ENCODE measurements at places on chromosomes 11 and 22.

DNA sequence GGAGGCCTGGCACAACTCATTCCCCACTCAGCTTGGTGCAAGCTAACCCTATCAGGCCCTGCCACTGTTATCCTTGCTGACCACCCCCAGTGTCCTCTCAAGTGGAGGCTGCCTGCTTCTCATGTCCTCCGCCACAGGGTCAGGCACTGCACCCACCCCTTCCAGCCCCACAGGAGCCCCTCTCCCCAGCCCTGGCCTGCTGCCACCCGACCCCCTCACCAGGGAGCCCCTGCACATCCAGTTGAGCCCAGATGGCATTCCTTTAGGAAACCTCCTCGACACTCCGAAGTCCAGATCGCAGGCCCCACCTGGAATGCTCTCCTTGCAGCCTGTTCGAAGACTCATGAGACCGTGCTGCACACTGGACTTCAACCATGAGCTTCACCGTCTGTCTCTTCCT, 28.0 kb upstream of the IL17RA start:
- DNase-seq: no peak

DNA sequence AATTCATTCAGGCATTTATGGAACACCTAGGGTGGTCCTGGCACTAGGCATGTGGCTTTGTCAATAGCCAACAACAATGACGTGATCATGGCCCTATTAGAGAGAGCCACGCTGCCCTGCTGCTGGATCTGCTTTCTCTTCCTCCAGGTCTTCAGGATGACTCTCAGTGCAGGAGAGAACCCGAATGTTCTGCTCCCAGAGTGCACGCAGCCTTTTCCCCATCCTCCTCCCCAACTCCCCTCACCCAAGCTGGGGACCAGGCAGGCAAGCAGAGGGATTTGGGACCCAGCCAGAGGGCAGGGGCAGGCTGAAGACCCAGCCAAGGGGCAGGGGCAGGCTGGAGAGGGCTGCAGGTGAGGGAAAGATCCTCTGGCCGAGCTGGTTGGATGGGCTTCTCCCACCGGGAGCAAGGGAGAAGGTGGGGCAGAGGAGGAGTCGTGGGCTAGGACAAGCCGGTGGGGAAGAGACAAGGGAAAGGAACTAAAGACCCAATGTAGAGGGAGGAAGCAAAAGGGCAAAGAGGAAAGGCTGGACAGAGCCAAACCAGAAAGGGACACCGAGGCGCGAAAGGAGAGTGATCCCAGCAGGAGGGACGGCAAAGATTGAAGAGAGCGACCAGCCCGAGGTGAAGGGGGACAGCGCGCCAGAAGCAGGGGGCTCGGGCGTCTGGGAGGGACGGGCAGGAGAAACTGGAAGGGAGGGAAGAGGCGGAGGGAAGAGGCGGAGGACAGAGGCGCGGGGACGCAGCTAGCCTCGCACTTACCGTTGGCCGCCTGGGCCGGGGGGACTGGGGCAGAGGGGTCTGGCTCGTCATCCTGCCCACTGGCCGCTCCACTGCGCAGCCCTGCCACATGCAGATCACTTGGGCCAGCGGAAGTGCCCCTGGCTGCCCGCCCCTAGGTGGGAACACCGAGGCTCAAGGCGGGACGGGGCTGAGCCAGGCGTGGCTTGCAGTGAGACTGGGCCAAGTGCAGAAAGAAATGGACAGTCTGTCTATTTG, at the start of gene KCTD14:
TSS of gene KCTD14 (minus strand) at position 880 of the 1,000 bp plus-strand sequence. CDS start at position 853, 27 bp downstream.
- DNase-seq: no peak

- no peak for DNase-seq
Observed at GRCh38 chr22:23204541-23205157, 24.3 kb downstream of the BCR start.

- DNase-seq: no peak
Observed at GRCh38 chr11:19187833-19188258, 13.9 kb downstream of the CSRP3 start.

DNA sequence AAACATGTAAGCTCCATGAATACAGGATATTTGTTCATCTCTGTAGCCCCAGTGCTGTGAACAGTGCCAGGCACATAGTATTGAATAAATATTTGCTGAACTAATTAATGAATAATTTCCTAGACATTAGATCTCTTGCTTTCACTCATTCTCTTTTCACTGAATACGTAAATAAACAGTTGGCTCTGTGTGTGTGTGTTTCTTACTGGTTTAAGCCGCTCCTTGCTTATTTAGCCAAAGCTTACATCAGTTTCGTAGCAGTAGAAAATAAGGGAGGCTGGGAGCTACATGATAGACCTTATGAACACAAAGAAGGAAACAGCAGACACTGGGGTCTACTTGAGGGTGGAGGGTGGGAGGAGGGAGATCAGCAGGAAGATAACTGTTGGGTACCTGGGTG, 17.2 kb downstream of the KREMEN1 start:
- DNase-seq: no peak

GRCh38 chr22:45026511-45026910, 16.7 kb upstream of the PHF21B start:
- DNase-seq: no peak

- DNase-seq: no peak
Observed at GRCh38 chr11:124202951-124203350, 19.8 kb downstream of the OR10D3 start.

DNA sequence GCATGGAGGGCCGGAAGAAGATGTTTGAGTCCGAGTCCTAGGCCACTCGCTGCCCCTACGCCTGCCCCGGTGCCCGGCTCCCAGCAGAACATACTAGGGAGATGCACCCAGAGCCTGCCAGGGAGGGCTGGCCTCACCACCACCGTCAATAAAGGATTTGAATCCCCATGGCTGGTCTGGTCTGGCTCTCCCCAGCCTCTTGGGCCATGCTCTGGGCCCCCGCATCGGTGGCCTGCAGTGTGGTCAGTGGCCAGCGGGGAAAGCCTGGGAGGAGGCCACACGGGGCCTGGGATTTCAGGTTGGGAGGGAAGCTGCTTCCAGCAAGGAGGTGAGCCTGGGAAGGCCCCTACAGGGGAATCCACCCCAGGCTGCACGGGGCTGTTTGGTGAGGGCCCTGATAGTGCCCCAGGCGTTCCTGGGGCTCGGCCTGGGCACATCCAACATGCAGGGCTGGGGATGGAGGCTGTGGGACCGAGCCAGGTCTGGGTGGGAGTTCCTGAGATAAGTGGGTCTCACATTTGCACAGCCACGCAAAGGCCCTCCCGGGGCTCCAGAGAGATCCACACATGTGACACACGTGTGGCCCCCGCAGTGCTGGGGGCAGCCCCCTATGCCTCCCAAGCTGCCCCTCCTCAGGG, 2.8 kb downstream of the TNNI2 start:
- no peak for DNase-seq

DNA sequence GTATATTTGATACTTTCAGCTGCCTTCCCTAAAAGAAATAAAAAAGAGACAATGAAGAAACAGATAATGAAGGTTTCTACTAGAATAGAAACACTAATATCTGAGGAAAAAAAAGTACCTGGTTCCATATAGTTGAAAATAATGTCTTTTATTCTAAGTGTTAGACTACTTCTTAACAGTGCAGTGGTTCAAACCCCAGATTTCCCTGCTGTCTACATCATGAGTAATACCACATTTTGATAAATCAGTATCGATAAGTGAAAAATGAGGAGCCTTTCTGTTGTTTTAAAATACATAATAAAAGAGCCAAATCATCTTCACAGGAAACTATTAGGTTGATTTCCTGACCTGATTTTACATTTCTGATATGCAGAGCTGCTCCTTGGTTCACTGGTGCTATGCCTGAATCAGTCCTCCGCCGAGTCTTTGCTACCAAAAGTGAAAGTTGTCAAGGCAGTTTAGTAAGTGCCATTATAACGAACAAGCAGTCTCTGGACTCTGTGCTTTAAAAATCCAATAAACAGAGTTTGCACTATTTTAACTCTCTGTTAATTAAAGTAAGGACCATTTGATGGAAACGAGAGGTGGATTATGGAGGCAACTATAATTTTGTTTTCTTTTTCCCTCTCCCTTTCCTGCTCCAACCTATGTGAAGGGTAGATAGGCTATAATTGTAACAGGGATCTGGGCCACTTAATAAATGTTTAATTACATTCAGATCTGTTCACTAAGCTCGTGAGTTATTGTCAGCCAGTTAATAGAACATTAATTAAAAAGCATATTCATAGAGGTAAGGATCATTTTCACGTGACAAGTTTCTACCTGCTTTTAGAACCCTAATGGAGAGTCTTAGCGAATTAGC, 724.5 kb upstream of the RAG2 start:
- DNase-seq: no peak

All from activated CD4-positive, alpha-beta T cell treated with anti-CD3 and anti-CD28 coated beads, Interleukin-2, Interleukin-6, amounts not matched to agents 100 ng/mL and 50 ng/mL, durations not matched to agents 16 hours and 8 hours (primary cell).